ENCODE measurements at places on chromosomes 6 and 20. TPM values are rescaled to one million over a fixed set of nuclear protein-coding genes. Genes with fewer than 3 reads are reported as not detected.

GRCh38 chr6:134435814-134436280 is 117.9 kb upstream of the SGK1 start:
- no peak for DNase-seq

NR2E1 gene
- total RNA-seq: not detected

DNA sequence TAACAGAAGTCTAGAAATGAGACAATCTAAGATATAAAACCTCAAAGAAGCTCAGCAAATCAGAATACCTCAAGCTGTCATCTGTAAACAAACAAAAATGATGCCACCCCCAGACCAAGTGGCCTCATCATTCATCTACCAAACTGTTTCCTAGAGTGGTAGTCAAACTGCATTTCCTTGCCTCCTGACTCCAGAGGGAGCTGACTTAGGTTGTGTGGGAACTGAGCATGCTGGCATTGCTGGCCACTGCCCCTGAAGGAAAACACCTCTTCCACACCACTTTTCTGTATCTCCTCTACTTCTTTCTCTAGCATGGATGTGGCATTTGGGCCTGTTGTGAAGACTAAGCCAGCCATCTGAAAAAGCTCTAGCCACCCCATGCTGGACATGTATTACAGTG is 56.3 kb downstream of the ZHX3 start:
- DNase-seq: no peak

GRCh38 chr6:51049983-51050877 is 231.6 kb downstream of the TFAP2B start:
- DNase-seq: no peak
